Fibroblast of skin of right quadriceps (primary cell): ENCODE measurements at places on chromosomes 4 and X.

- DNase-seq = no peak
These were observed at the start of gene IRS4 for GRCh38 chrX:108736509-108737479. Gene IRS4 (minus strand): TSS chrX:108736563.

GRCh38 chr4:2253160-2254084, 8.5 kb downstream of the MXD4 start:
- no peak for DNase-seq

- no peak for DNase-seq
These were observed 80.1 kb downstream of the CENPC start for GRCh38 chr4:67465032-67465762.

GRCh38 chr4:33037464-33037863, 2317.3 kb downstream of the PCDH7 start:
- no peak for DNase-seq

DNA sequence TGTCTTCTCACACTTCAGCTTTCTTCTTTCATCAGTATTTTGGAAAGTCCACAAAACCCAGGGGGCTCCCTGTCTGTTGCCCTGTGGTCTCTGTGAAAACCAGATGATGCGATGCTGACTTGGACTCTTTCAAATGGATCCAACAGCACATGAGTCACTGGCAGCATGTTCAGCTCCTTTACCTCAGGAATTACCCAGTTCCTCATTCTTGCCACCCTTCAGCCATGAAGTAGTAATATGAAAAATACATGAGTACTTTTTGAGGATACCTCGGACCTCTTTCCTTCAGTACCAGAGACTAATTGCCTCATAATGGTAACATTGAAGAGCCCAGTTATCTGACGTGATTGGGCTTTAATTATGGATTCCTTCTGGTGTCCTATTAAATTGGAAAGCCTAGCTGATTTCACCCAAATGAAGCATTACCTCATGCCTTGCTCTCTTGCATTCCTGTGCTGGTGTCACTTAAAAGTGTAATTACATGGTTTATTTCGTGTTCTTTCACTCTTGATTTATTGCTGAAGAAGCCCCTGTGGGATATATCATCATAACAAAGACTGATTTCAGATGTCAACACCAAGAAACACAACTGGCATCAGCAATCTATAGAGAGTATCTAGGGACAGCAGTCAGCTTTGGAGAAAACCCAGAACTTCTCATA, 63.4 kb downstream of the NFKB1 start:
- peak; percentile 81 for DNase-seq

GRCh38 chr4:151228189-151229119, 48.5 kb upstream of the PRSS48 start:
- peak; percentile 78 for DNase-seq

DNA sequence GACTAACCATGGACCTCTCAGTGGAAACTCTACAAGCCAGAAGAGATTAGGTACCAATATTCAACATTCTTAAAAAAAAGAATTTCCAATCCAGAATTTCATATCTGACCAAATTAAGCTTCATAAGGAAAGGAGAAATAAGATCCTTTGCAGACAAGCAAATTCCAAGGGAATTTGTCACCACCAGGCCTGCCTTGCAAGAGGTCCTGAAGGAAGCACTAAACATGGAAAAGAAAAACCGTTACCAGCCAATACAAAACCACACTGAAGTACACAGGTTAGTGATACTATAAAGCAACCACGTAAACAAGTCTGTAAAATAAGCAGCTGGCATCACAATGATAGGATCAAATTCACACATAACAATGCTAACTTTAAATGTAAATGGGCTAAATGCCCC, 156.6 kb downstream of the FAM13A start:
- DNase-seq = peak; percentile 63

GRCh38 chr4:21827575-21827974, 121.0 kb downstream of the KCNIP4 start:
- DNase-seq = peak; percentile 35

DNA sequence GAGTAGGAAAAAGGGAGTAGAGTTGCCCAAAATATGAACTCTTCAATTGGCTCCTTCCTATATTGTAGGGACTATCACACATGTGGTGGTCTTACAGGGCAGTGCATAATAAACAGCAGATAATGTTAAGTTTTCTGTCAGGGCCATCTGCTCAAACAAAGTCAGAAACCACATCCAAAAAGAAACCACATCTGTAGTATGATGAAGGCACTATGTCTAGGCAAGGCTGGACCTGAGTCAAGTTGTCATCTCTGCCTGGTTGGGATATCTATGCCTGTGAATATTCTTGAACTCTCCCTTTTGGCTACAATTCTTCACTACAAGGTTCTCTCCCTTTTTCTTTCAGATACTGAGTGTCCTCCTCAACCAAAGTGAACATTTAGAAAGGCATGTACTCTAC, 109.4 kb upstream of the C1GALT1C1 start:
- no peak for DNase-seq

DNA sequence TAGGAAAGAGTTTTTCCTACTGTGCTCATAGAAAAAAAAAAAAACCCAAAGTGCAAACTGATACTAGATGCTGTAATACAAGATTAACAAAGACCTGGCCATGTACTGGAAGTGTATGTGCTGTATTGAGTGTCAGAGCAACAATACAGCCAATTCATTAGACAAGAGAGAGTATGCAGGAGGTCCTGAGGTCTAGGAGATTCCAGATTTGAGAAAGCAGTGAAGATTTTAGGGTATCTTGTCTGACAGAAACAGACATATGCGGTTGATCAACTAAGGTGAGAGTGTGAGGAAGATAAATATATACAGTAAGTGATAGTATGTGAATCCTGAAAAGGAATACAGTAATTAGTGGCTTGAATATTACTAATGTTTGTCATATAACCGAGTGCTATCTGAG, 3.0 kb downstream of the GPR174 start:
- no peak for DNase-seq

GRCh38 chr4:144575181-144575580, 70.8 kb upstream of the HHIP start:
- DNase-seq = no peak

- DNase-seq = no peak
These were observed 14.9 kb downstream of the PARM1 start for GRCh38 chr4:74947798-74948197.

DNA sequence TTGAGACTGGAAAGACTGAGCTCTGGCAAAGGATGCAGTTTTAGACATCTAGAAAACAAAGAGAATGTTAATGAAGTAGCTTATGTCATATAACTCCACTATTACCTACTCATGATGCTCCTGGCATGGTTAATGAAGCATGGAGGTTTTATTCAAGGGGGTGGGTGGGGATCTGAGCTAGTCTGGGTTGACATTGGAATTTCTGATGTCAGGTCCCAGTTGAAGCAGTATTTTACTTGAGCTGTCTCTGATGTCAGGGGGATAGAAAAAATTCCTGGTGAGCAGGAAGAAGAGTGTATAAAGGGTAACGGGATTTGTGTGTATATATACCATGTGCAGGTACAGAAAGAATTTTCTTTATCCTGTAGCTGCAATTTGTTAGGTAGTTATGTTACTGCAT, 102.0 kb downstream of the ELOVL6 start:
- no peak for DNase-seq

DNA sequence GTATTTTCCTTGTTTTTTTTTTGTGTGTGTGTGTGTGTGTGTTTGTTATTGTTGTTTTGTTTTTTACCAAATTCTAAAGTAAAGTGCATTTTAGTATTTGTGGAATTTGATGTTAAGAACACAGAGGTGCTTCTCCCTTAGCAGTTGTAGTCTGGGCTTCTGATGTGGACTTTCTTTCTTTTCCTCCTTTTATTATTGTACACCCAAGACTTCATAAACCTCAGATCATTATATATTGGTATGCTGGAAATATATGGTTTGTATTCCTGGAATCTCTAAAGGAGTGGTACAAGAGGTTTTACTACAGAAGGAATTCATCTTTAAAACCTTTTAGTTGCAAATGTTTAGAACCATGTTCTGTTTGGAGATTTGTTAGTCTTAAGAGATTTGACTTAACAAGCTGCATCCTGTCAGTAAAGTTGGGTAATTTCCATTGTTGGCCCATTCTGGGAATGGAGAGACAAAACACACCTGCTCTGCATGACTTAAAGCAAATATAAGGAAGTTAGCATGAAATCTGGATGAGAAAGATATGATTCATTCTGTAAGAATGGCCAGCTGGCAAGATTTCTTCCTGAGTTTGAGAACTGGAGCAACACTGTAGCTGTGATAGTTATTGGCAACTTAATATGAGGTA, 64.0 kb downstream of the SMAD1 start:
- peak; percentile 87 for DNase-seq

- DNase-seq = no peak
These were observed 218.4 kb downstream of the STIM2 start for GRCh38 chr4:27078934-27079455.

- DNase-seq = no peak
These were observed 82.4 kb downstream of the F11 start for GRCh38 chr4:186348433-186348832.

DNA sequence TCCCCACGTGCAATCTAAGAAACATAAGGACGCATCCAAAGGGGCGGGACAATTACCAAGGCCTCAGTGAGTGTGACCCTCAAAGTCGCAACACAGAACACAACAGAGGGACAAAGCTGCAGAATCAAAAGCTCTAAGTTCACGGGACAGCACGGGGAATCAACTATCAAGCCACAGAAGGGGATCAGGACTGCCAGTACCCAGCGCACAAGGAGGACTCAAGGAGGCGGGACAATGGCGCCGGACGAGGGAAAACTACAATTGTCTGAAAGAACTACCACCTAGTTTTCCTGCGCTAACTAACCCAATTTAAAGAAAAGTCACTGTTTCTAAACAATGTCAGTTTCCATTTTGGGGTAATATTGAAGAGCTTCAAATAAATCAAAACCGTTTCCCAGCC, 1.3 kb downstream of the FAM53A start:
- DNase-seq = no peak

DNA sequence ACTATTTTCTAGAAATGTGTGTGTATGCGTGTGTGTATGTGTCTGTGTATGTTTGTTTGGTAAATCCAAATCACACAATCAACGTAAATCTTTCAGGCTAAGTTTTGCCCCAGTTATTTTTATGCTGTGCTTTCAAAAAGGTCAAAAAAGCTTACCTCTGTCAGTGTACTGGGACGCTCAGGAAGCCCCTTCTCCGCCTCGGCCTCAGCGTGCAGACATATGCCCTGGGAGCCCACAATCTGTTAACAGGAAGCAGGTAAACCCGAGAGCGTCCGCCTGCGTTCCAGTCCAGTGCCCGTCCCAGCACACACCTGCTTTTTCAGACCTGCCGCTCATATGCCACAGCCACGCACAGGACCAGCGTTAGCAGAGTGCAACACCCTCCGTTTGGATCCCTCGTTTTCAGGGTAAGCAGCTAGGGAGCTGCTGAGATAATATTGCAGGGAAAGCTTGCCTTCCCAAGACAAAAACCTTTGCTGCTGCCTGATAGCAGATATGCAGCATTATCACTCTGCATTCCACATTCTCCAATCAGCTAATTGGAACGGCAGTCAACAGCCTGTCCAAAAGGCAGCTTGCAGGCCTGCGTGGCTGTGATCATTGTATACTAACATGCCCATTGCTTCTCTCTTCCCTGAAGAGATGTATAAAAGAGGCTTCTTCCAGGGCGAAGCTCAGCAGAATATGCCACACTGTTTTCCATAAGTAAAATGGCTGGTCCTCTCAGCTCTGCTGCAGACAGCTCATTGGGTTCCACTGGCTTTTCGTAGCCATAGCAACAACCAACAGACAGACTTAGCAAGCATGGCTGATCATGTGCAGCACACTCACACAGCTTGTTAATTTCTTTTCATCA, at the start of gene SORBS2:
TSS of gene SORBS2 (minus strand) at position 686 of the 856 bp plus-strand sequence. CDS start 121,623 bp downstream, outside the sequence.
- no peak for DNase-seq

- DNase-seq = peak; percentile 84
These were observed 56.7 kb downstream of the SPINK2 start for GRCh38 chr4:56764775-56765174.

GRCh38 chr4:118826723-118827444, 9.0 kb downstream of the SEC24D start:
- DNase-seq = no peak

DNA sequence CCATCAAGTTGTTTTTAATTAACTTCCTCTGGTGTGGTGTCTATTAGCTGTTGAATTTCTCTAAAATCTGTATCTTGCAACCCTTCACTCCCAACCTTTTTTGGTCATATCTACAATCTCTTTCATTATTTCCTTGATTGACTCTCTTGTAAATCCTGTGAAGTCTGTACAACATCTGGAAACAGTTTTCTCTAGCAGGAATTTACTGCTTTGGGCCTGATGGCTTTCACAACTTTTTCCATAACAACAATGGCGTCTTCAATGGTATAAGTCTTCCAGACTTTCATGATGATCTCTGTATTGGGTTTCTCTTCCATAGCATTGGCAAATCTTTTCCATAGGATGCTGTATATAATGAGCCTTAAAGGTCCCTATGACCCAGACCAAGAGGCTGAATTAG, 49.0 kb downstream of the TBC1D19 start:
- DNase-seq = peak; percentile 19

DNA sequence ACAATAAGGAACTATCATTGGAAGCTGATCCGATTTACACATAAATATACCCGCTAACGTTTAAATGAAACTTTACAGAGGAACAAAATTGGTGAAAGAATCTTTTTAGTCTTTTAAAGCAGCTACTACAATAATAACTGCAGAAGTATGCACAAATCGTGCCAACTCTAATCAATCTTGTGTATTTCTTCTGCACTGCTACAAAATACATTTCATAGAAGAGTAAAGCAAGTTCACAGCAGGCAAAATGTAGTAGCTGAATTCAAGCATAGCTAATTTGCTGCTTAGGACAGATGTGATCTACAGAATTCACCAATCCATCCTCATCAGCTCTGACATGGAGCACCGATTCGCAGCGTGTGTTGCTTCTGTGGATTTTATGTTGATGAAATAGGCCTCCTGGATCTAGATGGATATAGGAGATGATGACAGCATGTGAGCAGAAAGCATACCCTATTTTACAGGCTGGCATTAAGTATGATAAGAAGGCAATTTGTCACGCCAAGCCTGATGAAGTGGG, 367.3 kb upstream of the FGF13 start:
- no peak for DNase-seq
